ENCODE measurements at places on chromosomes 11 and 22.
A peak's percentile ranks its signal among the peaks of the same experiment; 100 is the strongest.

GRCh38 chr11:63985812-63986155, 454 bp upstream of the OTUB1 start:
- DNase-seq = no peak

GRCh38 chr11:105548359-105548758, 61.5 kb upstream of the GRIA4 start:
- DNase-seq = no peak

DNA sequence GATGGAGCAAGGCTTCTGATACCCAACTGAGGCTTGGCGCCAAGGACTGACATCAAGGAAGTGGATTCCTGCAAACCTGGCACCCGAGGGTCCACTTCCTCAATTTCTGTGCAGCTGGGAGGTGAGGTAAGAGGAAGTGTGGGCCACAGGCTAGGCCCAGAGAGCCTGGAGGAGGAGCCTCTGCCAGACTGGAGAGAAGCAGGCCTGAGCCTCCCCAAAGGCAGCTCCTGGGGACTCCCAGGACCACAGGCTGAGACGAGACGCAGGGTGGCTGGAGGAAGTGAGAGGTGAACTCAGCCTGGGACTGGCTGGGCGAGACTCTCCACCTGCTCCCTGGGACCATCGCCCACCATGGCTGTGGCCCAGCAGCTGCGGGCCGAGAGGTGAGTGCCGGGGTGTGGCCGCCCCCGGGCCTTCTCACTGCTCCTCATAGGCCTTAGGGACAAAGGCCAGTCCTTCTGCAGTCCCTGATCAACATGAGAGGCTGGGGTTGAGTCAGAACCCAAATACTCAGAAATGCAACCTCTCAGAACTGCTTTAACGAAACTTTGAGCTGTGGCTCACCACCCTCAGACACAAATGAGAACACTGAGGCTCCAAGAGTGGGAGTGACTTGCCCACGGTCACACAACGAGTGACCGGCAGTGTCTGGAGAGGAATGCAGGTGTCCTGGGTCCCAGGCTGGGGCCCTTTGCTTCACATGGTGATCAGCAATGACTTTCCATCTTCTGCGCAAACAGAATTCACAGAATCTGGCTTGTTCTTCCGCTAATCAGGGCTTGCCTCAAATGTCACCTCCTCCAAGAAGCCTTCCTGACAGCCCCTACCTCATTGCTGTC, at the start of gene NCF4:
Gene NCF4, plus strand, starts transcription at position 186 of the 839 bp plus-strand sequence. Its CDS starts 166 bp downstream, at position 352.
- DNase-seq = no peak

GRCh38 chr11:134449713-134450112, 37.7 kb upstream of the B3GAT1 start:
- DNase-seq = no peak

DNA sequence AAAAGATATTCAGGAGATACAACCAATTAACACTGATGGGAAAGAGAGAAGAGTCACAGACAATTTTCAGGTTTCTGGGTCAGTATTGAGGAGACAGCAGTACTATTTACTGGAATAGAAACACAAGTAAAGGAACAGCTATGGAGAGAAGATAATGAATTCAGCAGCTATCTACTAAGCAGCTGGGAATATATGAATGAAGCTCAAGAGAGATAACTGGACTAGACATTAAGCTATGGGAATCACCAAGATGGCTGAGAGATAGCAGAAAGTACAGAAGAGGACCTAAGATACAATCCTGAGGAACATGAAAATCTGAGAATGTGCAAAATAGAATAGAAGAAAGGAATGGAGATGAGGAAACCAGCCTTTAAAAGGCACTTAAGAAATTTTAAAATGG, 15.9 kb downstream of the ALG9 start:
- DNase-seq = no peak

- DNase-seq = no peak
These were observed 531 bp downstream of the RAB3IL1 start for GRCh38 chr11:61916737-61917333.

- no peak for DNase-seq
These were observed 1.5 kb downstream of the ZNF143 start for GRCh38 chr11:9462172-9462799.

DNA sequence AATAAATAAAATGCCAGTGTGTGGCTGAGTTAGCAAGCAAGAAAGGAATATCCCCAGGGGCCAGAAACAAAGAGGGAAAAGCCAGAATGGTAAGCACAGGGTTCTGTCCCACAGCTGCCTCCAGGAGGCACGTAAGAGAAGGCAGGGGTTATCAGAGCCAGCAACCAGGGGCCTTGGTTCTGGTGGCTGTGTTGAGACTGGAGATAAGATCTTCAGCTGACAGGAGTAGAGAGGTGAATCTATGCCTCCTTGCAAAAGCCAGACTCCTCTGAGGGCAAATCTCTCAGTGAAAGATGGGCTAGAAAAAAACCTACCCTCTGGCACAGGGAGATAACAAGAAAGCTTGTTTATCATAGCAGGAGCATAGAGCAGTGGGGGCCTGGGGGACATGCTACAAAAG, 29.8 kb upstream of the NFAM1 start:
- DNase-seq = no peak

DNA sequence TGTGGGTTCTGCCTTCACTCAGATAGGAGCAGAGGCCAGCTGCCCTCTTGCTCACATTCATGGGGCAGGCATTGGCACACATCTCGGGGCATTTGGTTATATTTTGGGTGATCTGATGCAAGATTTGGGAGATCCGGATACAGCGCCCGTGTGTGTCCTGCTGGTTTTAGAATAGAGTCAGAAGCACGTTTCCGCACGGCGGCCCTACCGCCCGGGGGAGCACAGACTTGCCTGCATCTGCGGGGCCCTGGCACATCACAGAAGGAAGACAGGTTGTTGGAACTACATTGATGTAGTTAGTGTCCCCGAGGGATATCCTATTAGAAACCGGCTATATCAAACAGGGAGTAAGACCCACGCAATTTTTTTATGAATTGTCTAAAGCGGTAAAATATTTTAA, 982.8 kb downstream of the NTM start:
- DNase-seq = no peak

DNA sequence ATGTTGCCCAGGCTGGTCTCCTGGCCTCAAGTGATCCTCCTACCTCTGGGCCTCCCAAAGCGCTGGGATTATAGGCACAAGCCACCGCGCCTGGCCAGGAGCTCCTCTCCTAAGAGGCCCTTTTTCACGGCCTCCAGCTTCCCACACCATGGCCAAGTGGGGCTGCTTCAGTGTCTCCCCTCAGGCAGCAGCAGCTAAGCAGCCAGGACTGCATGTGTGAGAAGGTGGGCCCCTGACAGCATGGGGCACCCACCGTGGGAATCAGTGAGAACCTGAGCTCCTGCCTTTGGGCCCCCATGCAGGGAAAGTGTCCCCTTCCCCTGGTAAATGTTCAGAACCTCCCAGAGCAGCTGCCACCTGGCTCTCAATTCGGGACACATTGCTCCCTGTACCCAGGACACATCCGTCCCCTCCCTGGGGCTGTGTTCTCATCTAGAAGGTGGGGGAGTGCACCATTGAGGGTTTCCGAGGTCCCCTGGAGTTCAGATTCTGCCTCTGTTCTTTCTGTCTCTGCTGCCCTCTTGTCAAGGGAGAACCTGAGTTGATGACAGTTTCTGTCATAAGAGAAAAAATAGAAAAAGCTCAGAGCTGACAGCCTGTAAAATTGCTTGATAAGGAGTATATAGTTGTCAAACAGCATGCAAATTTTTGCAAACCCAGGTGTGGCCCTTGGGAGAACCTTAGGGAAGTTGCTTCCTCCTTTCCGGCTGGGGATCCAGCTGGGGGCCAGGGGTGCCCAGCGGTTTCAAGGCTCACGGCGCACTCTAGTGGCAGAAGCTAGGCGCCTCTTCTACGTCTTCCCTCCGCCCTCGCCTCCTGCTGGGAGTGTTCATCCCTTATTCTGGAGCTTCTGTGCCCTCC, 29.7 kb downstream of the FAM83F start:
- peak; percentile 24 for DNase-seq

DNA sequence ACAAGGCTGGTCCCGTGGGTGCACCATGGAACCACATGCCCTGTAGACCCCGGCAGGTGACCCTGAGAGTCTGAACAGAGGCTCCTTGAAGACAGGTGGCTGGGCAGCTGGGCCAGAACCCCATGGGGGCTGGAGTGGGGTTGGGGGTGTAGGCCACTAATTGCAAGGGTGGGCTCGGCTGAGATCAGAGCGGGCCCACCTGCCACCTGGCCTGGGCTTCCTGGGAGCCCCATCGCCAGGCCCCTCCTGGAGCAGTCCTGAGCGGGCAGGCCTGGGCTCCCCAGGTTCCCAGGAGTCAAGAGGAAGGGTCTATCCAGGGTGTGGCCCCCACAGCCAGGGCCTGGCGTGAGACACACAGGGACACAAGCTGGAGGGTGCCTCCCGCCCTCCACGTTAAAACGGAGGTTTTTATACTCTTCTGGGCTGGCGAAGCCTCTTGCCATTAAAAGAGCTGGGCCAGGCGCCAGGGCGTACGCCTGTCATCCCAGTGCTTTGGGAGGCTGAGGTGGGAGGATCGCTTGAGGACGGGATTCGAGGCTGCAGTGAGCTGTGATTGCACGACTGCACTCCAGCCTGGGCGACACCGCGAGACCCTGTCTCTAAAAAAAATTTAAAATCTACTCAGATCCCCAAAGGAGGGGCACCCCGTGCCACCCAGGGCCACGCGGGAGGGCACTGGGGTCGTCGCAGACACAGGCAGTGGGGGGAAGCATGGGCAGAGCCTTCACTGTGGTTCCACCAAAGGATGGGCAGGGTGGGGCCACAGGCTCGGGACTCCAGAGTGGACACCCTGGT, 4.8 kb upstream of the TRABD start:
- no peak for DNase-seq

GRCh38 chr11:60756307-60757032, at the start of gene MS4A15:
MS4A15 (plus strand) TSS chr11:60756867; CDS start chr11:60763734, 6,867 bp downstream.
- DNase-seq = no peak

DNA sequence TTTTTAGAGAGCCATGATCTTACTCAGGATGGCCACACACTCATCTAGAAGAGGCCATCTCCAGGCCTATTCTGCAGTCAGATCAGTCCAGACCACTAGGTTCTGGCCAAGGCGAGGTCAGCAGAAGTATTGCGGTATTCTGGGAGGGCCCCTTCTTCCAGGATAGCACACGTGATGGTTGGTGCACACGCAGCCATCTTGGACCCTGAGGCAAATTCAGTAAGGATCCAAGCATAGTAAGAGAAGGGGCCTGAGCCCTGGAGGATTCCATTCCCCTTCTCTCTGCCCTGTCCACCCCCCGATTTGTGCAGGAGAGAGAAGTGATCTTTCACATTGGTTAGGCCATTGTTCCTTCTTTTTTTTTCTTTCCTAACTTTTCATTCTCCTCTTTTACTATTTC, 957.9 kb downstream of the BRD1 start:
- no peak for DNase-seq

GRCh38 chr22:28630177-28630574, 49.5 kb downstream of the TTC28 start:
- no peak for DNase-seq

DNA sequence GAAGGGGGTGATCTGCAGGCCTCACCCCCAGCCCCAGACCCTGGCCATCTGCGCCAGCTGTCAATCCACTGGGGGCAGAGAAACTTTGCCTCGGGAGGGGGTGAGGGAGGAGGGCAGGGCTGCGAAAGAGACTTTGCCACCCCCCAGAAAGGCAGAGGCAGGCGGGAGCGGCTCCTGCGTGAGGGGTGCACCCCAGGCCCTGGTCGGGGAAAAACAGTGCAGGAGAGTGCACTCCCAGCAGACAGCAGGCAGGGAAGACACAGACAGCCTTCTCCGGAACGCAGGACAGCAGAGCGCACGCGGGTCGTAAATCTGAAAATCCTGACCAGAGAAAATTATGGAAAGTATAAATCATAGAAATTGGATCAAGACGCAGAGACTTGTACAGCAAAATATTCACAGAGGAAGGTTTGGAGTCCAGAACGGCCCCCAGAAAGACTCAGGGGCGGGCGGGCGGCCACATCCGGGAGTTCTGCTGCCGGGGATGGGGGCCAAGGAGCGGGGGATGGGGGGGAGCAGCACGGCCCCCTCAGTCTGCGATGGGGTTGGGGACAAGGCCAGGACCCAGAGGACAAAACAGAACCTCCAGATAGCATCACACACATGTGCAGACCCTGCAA, 8.0 kb upstream of the MRPL23 start:
- DNase-seq = no peak
